ENCODE measurements at places on chromosomes 2 and 18.

DNA sequence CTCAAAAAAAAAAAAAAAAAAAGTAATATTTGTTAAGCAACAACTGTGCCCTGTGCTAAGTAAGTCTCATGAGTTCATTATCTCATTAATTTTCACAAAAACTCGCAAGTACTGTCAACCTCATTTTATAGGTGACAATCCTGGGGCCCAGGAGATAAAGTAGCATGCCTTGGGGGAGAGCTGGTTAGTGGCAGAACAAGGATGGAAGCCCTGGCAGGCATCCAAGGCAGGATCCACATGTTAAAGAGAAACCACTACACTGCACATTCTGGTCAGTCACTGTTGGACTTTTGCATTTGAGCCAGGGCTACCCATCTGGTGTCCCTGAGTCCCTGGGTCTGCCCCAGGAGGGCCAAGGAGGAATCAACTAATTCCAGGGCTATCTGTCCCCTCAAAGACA is 54.6 kb downstream of the ZFP36L2 start:
- no peak for DNase-seq

- DNase-seq: no peak
Measured at GRCh38 chr2:20450201-20450999, 3.5 kb downstream of the RHOB start.

GRCh38 chr2:54663424-54664030 is 59.9 kb upstream of the EML6 start:
- no peak for DNase-seq

DNA sequence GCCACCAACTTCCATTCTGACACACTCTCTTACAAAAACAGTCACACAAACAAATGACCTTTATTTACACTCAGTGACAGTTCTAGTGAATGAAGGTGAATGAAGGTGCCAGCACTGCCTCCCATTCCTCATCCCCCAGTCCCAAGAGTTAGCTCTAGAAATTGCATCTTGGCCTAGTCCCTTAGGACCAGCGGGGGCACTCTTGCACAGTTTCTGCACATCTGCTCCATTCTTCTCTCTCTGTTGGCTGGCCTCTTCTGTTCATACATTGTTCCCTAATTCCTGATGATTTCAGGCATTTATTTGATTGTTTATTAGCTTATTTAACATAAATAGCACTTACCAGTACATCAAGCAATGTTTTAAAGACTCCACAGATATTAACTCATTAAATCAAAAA is 30.9 kb downstream of the GAREM1 start:
- DNase-seq: no peak

DNA sequence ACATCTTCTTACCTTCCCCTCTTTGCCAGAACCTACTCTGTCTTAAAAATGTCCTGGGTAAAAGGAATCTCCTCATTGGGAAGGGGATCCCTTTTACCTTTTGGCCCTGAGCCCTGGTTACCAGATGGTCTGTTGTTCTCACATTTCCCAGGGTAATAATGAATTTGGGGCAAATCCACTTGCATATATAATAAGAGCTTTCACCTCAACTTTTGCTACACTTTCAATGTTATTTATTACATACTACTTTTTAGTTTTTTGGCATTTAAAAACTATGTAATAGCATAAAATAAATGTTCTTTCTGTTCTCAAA is 15.0 kb downstream of the CERS6 start:
- no peak for DNase-seq

GRCh38 chr2:136060416-136060815 is 57.5 kb downstream of the CXCR4 start:
- DNase-seq: no peak

DNA sequence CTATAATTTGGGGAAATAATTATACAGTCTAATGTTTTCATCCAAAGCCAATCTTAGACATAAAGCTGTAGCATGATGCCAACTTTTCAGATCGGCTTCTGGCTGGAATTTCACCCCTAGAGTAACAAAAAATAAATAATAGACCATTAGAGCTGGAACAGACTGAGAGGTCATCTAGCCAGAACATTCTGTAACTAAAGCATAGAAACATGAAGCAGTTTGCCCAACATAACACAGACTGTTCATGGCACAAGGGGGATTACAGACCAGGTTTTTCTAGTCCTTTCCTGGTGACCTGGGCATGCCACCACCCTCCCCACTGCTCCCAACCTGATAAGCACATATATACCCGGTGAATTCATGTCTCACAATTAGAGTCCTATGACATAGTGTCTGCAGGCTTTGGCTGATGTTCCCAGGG is 116.4 kb upstream of the PPP1CB start:
- DNase-seq: no peak

- no peak for DNase-seq
Measured at GRCh38 chr2:39141334-39142271, 20.8 kb upstream of the SOS1 start.

- no peak for DNase-seq
Measured at GRCh38 chr18:31424383-31424988, 23.1 kb upstream of the DSG3 start.

GRCh38 chr2:232973796-232974195 is 39.3 kb downstream of the NGEF start:
- DNase-seq: no peak

DNA sequence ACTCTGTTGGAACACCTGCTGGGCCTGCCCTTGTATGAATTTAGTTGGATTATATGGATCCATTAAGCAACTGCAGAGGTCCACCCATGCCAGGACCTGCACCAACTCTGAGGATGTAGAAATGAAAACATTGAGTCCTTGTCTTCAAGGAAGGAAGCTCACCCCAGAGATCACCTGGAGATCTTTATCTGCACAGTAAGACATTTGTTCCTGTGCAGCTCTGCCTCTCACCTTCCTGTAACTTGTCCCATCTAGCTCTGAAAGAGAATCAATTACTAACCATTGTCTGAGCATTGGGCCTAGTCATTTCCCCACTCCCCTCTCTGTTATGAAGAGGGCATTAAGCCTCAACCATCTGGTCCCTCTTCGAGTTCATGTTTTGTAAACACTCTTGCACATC is 105.2 kb upstream of the YWHAQ start:
- DNase-seq: no peak
